ENCODE measurements at places on chromosomes 12 and 14. TPM values are rescaled to one million over a fixed set of nuclear protein-coding genes. Genes with fewer than 3 reads are reported as not detected.

The ZNF891 gene
- 0.42 TPM for total RNA-seq

The KRT2 gene
- 0.28 TPM for total RNA-seq

The CHGA gene
- 0.07 TPM for total RNA-seq

The RNASE4 gene
- 11.1 TPM for total RNA-seq

The CAND1 gene
- 57.7 TPM for total RNA-seq

The GPR65 gene
- total RNA-seq = not detected

The OAS2 gene
- 0.33 TPM for total RNA-seq

The BCL11B gene
- total RNA-seq = 10.1 TPM

The CMKLR1 gene
- total RNA-seq = not detected

The KTN1 gene
- 63.1 TPM for total RNA-seq

The SIX6 gene
- total RNA-seq = not detected

The SYT10 gene
- not detected for total RNA-seq

The HOTAIR gene
- total RNA-seq = not detected

The LRP6 gene
- 16.4 TPM for total RNA-seq

The TRHDE gene
- 0.78 TPM for total RNA-seq

The DYRK4 gene
- total RNA-seq = 54.7 TPM

The HOXC11 gene
- total RNA-seq = not detected

The KDM5A gene
- total RNA-seq = 41.7 TPM

The ZC2HC1C gene
- total RNA-seq = 0.56 TPM

The LRTM2 gene
- total RNA-seq = not detected

The SLCO1B1 gene
- total RNA-seq = not detected

The RFX4 gene
- not detected for total RNA-seq

The ESR2 gene
- total RNA-seq = 0.05 TPM

The LIN52 gene
- total RNA-seq = 4.3 TPM

The POTEM gene
- not detected for total RNA-seq

The GUCY2C gene
- total RNA-seq = not detected

The HNF1A gene
- total RNA-seq = not detected

The RNASE1 gene
- 1.5 TPM for total RNA-seq

The RDH16 gene
- total RNA-seq = 0.28 TPM

The ASB2 gene
- 0.65 TPM for total RNA-seq

The REC8 gene
- total RNA-seq = 20.7 TPM

The GLS2 gene
- total RNA-seq = 6.0 TPM

The CRIP1 gene
- total RNA-seq = 16.0 TPM

The RTN1 gene
- total RNA-seq = not detected

The KCNMB4 gene
- total RNA-seq = 2.0 TPM

The COQ5 gene
- 22.2 TPM for total RNA-seq

The CAMKK2 gene
- 20.5 TPM for total RNA-seq

The JPH4 gene
- total RNA-seq = not detected

The SRSF5 gene
- total RNA-seq = 104 TPM

The TMCC3 gene
- total RNA-seq = 7.6 TPM

The SLC6A13 gene
- not detected for total RNA-seq

The C12orf50 gene
- not detected for total RNA-seq

The RNU4-1 gene
- under 0.01 TPM for total RNA-seq

The RAD9B gene
- 0.49 TPM for total RNA-seq

The CCDC196 gene
- total RNA-seq = not detected

The SLC8A3 gene
- not detected for total RNA-seq

The HOXC9 gene
- total RNA-seq = not detected

The ADSS1 gene
- 13.1 TPM for total RNA-seq

The ANO4 gene
- total RNA-seq = 1.3 TPM

The CACNA1C gene
- not detected for total RNA-seq

The ADGRD1 gene
- not detected for total RNA-seq

The CLEC2B gene
- 0.23 TPM for total RNA-seq

The PTPN21 gene
- total RNA-seq = 4.9 TPM

The NR1H4 gene
- total RNA-seq = not detected

Data from airway epithelial cell (primary cell).